ENCODE measurements at places on chromosomes 11 and 22.

DNA sequence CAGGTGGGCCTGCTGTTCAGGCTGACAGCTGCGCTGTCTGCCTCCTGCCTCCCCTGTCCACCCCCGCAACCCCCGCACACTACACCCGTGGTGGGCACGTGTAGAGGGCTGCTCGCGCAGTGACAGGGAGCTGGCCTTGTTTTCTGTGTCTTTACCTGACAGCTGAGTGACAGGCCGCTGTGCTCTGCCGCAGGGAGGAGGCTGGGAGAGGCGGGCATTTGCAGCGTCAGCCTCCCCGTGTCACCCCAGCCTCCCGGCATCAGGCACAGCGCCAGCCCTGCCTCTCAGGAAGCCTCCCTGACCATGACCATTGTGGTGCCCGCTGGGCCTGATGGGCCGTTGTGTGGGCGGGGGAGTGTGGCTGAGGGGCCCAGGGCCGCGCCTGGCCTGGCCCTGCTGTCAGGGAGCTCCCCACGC, 32.0 kb upstream of the RELT start:
- DNase-seq = no peak

- no peak for DNase-seq
These were observed 16.0 kb upstream of the PRG2 start for GRCh38 chr11:57406337-57406904.

DNA sequence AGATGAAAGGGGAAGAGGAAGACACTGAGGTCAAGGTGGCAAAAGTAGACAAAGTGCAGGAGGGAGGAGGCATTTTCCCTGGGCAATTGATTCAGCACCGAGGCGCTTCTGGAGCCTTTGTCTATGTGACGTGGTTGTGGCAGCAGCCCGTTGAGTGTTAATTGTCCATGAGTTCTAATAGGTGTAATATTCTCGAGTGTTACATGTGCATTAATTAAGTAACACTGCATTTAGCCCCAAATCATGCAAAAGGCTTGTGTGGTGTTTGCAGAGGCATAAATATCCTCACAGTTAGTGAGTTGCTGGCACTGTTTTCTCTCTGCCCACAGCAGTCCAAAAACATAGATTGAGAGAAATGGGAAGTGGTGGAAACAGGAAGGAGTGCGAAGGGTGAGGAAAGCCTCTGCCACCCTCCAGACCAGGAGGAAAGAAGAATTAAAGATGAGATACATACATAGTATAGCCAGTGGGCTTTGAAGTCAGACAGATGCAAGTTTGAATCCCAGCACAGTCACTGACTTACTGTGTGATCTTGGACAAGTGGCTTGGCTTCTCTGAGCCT, 361.2 kb downstream of the MN1 start:
- DNase-seq = no peak

DNA sequence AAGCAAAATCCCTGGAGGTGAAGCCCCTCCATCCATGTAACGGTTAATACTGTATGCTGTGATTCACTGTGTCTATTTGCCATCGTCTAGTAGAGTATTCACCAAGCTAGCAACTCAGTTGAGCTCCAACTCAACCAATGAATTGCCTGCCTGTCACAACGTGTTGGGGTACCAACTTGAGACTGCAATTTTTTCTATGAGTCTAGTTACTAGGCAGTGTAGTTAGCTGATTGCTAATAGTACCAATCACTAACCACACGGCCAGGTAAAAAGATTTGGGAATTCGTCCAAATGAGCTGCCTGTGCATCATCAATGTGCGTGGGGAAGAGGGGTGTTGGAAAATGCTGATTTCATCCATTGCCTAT, 1.0 kb upstream of the BTG4 start:
- DNase-seq = no peak

DNA sequence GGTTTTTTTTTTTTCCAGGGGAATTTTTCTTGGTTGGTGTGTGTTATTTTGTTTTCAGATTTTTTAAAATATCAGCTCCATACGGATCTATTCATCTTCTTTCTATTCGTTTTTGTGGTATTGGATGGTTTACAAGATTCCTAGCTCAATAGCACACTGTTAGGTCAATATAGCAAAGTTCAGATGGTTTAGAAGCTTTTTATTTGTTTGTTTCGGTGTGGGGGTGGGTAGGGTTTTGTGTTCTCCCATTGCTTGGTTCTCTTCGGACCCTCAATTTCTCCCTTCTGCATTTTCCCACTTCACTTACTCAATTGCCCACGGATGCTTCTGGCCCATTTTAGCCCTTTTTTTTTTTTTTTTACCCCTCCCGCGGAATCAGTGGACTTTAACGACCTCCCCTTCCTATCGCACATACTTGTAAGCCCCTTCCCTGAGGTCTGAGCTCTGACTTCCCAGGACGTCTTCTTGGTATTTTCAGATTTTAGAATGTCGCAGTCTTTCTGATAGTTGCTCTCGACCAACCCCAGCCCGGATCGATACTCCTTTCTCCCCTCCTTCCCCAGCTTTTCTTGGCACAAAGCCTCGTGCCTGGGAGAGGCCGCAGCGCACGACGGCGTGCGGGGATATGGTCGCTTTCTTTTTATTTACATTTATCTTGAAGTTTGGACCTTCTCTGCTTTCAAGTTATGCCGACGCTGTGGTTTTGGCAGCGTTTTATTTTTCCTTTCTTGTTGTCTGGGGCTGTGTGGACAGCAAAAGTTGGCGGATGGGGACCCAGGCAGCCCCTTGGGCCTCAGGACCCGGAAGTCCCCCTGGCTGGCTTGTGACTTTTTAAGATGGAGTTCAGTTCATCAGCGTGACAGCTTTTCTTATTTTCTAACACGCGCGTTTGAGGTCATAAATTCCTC, 4.4 kb upstream of the SPDYC start:
- no peak for DNase-seq

- peak; percentile 85 for DNase-seq
These were observed at the start of gene EFCAB6 for GRCh38 chr22:43812149-43812842. Gene EFCAB6 (minus strand): TSS chr22:43812305. CDS start chr22:43782318, 29,987 bp downstream.

GRCh38 chr11:94328587-94329080, 24.3 kb downstream of the IZUMO1R start:
- DNase-seq = no peak

DNA sequence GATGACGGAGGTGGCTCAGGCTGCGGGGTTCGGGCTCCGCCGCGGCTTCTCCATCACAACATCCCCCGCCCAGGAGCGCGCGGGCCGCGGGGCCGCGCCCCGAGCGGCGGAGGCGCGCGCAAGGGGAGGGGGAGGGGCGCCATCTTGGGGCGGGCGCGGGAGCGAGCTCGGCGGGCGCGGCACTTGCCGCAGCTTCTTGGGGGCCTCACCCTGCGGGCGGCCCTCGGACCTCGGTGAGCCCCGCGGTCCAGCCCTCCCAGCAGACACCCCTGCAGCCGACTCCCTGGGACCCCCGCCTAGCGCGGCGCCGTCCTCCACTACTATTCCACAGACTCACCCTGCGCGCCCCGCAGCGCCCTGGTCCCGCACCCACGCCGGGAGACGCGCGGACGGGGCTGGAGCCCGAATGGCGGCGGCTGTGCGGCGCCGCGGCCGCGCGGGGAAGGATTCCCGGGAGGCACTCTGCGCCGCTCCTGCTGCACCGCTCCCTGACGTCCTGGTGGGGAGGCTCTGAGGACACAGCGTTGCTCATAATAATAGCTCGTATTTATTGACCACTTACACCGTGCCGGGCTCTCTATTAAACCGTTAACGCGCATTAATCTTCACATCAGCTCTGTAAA, at the start of gene APBB1:
TSS of gene APBB1 (minus strand) at position 86 of the 623 bp plus-strand sequence. CDS start 7,747 bp downstream, outside the sequence.
- DNase-seq = peak; percentile 39

DNA sequence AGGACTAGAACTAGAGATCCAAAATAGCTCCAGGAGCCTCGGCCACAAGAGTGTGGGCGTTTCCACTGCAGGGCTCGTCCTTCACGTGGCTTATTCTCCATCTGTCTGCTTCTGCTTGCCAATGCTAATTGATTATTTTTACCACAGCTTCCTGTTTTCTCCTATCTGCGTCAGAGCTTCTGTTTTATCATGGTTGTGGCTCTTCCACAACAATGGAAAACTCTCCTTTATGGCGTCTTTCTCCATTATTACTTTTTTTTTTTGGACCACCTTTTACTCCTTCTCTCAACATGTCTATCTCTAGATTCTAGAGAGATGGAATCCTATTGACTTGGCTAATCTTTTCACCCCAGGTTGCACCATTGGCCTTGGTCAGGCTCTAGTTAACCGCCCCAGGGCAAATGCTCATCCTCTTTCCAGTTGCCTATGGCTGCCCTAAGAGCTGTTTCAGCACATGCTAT, 25.9 kb downstream of the CAT start:
- DNase-seq = no peak

All from activated gamma-delta T cell treated with anti-CD3 and anti-CD28 coated beads, Interleukin-2, amount 50 U/mL, for 16 hours (primary cell).